ENCODE measurements at places on chromosomes 5 and 9.

DNA sequence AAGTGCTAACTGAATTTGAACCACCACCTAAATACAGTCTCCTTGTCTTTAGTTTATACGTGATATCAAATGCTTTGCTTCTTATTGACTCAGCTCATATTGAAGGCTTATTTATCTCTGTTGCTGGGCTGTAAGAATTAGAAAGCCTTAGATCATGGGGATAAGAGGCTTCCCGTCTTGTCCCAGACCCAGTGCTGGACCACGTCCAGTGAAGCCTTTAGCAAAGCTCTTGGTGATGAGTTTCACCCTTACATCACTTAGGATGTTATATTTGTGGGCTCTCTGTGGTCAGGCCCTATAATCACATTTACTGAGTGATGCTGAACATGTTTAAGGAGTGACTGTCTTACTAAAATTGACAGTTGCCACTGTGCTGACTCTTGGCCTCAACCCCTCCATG, 11.2 kb downstream of the FAM240B start:
- DNase-seq = no peak

DNA sequence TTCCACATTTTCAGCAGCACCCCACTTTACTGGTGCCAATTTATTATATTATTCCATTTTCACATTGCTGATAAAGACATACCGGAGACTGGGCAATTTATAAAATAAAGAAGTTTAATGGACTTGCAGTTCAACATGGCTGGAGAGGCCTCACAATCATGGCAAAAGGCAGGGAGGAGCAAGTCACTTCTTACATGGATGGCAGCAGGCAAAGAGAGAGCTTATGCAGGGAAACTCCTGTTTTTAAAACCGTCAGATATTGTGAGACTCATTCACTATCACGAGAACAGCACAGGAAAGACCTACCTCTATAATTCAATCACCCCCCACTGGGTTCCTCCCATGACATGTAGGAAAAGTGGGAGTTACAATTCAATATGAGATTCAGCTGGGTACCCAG, 641.8 kb upstream of the MEF2C start:
- DNase-seq = no peak

DNA sequence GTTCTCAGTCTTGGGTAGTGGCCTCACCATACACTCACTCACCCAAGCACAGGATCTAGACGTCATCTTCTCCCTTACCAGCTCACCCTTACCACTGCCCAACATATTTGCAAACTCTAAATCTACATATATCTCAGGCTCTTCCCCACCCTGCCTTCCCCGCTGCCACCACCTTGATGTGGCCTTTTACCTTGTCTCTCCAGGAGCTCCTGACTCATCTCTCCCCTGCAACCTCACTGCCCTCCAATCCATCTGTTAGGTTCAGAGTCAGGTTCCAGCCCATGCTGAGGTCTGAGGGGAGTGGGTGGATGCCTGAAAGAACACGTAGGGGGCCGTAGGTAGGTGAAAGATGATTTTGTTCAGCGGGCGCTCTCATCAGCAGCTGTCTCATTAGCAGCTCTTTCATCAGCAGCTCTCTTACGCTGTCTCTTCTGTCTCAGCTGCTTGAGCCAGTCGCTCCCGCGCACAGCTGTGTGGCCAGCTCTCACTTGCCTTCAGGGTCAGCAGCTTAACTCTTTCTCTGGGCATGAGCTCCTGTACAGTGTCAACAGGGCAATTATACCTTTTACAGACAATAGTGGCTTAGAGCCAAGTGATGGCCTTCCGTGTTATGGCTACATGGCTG, 23.1 kb upstream of the CKMT2 start:
- DNase-seq = no peak

GRCh38 chr9:109182940-109183798, 16.1 kb upstream of the FRRS1L start:
- DNase-seq = no peak

GRCh38 chr5:104347119-104347708, 784.6 kb upstream of the NUDT12 start:
- DNase-seq = no peak

DNA sequence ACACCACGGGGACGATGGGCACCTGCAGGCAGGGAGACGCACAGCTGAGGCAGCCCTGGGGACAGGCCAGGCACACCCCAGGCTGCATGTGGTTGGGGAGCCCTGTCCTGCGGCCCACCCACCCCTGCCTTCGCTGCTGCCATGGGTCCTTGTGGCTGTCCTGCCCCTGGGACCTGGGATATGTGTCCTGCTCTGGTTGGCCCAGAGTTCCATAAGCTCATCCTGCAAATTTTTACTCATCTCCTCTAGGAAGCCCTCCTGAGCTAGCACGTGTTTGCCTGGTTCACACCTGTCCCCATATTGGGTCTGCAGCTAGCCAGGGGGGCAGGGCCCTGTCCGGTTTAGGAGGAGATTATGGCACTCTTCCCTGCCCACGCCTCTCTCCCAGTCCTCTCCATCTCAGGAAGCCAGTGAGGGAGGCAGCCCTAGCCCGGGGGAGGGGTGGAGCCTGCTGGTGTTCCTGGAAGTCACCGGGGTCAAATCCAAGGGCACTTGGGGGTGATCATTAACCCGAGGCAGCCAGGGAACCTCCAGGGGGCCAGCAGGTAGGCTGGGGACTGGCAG, 12.2 kb downstream of the EGFL7 start:
- no peak for DNase-seq

- DNase-seq = no peak
Observed at GRCh38 chr9:27487927-27488326, 36.2 kb upstream of the IFNK start.

- DNase-seq = no peak
Observed at GRCh38 chr9:127066851-127067136, 55.6 kb downstream of the ANGPTL2 start.

- no peak for DNase-seq
Observed at GRCh38 chr9:116647515-116647809, 39.6 kb upstream of the TRIM32 start.

- no peak for DNase-seq
Observed at GRCh38 chr5:180082633-180083420, 11.3 kb upstream of the RNF130 start.

DNA sequence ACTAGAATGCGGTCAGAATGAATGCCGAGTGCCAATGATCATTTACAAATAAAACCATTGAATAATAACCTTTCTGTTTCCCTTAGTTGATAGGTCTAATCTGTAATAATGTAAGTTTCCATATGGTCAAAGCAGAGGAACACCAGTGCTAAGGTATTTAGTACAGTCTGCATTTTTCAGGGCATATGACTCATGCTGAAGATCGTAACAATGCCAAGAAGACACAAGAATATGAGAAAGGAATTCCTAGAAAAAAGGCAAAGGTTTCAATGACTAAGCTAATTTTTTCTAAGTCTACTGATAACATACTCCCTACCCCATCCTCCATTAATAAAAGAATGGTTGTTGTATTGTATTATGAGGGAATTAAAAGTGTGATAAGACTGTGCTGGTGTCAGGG, 2.8 kb downstream of the OR1L8 start:
- no peak for DNase-seq

DNA sequence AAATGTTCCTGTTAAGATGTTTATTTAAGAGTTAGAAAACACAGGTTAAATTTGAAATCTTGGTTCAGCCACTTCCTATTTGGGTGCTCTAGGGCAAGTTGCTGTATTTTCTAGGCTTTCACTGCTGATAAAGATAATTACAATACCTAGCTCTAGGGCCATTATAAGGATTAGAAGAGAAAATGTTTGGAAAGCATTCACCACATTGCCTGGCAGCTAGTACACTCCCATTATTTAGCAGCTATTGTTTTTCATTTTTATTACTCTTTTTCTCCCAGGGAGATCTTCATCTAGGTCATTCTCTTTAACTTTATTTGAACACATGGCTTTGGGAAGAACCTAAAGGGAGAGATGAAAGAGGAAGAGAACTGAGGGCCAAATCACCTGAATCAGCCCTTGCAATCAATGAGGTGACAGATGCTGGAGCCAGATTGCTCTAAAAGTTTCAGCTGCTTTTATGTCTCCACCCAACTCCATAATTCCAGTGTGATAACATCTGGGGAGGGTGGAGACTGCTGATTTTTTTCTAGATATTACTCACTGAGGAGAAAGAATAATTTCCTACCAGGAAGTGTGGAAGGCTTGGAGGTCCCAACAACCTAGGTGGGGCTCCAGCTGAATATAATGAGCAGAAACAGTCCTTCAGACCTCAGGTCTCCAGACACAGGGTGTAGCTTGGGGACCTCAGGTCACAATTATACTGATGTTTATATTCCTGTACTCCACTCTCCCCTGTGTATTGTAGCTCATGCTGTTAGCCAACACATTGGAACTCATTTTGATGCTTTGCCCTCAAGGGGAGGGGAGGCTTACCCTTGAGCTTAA, 640.0 kb downstream of the RAB3C start:
- no peak for DNase-seq

DNA sequence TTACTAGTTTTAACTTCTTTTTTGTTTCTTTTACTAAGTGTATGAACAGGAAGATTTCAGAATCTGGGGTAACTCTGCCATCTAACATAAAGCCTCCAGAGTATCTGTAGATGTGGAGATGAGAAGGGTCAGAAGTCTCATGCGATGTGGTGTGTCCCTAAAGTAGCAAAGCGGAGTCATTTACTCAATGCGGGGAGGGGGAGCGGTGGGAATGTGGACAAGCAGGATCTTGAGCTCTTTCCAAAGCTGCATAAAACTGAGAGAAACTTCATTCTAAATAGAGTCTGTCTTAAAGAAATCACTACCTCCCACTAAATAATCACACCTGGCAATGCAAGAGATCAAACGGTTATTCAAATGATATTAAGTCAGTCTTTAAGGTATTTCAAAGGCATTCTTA, 92.4 kb downstream of the MED27 start:
- DNase-seq = no peak

GRCh38 chr5:89097103-89097502, 214.1 kb upstream of the MEF2C start:
- no peak for DNase-seq

- DNase-seq = peak; percentile 28
Observed at GRCh38 chr5:133612249-133612860, at the start of gene FSTL4. TSS of gene FSTL4 (minus strand) at chr5:133612541.

GRCh38 chr9:104269996-104270963, 176.2 kb downstream of the SMC2 start:
- no peak for DNase-seq

GRCh38 chr9:91374939-91375338, 13.2 kb upstream of the AUH start:
- no peak for DNase-seq

DNA sequence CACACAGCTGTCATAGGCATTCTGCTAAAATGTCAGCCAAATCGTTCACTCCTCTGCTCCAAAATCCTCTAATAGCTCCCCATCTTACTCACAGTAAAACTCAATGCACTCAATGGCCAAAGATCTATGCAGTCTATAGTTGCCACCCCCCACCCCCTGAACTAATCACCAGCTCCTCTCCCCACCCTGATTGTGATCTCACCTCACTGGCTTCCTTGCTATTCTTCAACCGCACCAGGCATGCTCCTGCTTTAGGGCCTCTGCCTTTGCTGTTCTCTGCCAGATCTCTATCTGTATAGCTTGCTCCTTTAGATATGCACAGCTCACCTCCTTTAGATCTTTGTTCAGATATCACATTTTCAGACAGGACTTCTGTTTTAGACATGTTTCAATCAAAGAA, 33.2 kb upstream of the SNX2 start:
- no peak for DNase-seq

GRCh38 chr5:115419846-115420585, 123.6 kb upstream of the CCDC112 start:
- DNase-seq = no peak

- no peak for DNase-seq
Observed at GRCh38 chr5:171451421-171451820, 32.0 kb downstream of the FGF18 start.

GRCh38 chr5:116576053-116576713, 1.6 kb upstream of the SEMA6A start:
- DNase-seq = no peak

DNA sequence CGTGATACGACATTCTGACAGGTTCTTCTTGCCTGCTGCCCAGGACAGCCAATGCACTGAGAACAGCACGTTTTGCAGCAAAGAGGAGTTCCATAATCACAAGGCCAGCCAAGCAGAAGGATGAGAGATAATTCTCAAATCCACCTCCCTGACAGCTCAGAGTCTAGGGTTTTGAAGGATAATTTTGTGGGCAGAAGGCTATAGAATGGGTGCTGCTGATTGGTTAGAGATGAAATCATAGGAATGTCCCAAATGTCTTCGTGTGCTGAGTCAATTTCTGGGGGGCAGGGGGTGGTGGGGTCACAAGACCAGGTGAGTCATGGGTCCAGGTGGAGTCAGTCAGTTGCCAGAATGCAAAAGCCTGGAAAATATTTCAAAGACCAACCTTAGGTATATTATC, 175.5 kb upstream of the SLC30A5 start:
- no peak for DNase-seq

- no peak for DNase-seq
Observed at GRCh38 chr9:11546231-11546630, 933.4 kb upstream of the PTPRD start.

DNA sequence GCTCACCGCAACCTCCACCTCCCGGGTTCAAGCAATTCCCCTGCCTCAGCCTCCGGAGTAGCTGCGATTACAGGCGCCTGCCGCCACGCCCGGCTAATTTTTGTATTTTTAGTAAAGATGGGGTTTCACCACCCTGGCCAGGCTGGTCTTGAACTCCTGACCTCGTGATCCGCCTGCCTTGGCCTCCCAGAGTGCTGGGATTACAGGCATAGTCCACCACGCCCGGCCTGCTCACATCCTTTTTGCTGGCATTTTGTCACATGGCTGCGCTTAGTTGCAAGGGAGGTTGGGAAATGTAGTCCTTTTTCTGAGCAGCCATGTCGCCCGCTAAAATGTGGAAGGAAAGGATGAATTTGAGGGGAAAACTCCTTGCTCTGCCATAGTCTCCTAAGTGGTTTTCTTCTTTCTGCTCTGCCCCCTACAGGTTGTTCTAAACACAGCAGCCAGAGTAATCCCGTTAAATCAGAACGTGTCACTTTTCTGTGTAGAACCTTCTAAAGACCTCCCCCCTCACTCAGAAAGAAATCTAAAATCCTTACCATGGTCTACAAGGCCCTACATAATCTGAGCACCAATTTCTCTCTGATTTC, 57.8 kb upstream of the HSPA9 start:
- DNase-seq = peak; percentile 16

- DNase-seq = peak; percentile 88
Observed at GRCh38 chr9:131503626-131504465, 1.1 kb downstream of the POMT1 start.

GRCh38 chr5:151077967-151078366, 2.9 kb downstream of the TNIP1 start:
- DNase-seq = no peak
